ENCODE measurements at places on chromosomes 6 and 20.

- DNase-seq: no peak
Measured at GRCh38 chr6:9138936-9139335, 703.6 kb upstream of the SLC35B3 start.

GRCh38 chr6:79115553-79116182 is 37.6 kb upstream of the PHIP start:
- no peak for DNase-seq

- no peak for DNase-seq
Measured at GRCh38 chr6:170506446-170506845, 46.7 kb downstream of the PSMB1 start.

- DNase-seq: no peak
Measured at GRCh38 chr20:35695245-35695749, 3.9 kb downstream of the NFS1 start.

DNA sequence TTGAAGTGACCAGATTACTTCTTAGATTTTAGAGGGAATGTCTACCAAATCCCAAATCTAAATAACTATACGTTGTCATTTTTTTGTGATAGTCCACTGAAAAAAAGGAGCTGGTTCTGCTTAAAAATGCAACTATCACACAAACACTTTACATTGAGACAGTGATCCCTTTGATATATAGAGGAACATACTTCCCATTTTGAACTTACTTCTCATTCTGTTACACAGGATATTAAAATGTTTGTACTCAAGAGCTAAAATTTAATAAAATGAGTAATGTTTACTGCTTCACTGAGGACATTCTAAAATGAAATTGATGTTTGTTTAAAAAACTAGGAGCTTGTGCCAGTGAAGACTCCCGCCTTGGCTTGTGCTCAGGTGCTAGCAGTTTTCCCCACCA is 174.1 kb downstream of the CARMIL1 start:
- no peak for DNase-seq

- DNase-seq: no peak
Measured at GRCh38 chr6:24780206-24780605, 5.5 kb downstream of the GMNN start.

GRCh38 chr6:51161752-51162151 is 343.1 kb downstream of the TFAP2B start:
- no peak for DNase-seq

DNA sequence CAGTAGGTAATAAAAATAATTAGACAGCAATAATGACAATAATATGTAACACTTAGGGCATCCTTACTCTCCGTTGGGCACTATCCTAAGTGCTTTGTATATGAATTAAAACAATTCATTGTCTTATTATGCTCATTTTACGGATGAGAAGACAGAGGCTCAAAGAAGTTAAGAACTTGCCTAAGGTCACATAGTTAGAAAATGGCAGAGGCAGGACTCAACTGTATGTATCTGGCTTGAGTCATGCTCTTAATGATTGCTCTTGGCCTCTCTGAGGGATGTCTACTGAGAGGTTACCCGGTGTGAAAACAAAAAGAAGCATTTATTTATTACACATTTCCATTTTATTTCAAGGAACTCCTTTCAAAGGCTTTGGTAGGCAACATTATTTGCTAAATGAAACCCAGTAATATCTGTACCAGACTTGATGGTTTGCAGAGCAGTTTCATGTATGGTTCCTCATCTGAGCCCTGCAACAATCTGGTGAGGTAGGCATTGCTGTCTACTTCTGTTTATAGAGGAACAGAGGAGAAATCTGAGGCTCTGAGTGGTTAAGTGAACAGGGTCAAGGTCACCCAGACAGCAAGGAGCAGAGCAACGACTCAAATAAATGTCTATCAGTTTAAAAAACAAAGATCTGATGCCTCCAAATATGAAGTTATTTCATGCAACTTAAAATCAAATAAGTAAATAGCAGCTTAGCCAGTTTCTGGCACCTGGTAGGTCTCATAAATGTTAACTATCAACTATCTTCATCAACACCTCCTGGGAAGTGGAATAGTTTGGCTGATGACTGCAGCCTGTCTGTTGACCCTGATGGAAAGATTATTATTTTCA is 4.2 kb upstream of the PARD6B start:
- no peak for DNase-seq

DNA sequence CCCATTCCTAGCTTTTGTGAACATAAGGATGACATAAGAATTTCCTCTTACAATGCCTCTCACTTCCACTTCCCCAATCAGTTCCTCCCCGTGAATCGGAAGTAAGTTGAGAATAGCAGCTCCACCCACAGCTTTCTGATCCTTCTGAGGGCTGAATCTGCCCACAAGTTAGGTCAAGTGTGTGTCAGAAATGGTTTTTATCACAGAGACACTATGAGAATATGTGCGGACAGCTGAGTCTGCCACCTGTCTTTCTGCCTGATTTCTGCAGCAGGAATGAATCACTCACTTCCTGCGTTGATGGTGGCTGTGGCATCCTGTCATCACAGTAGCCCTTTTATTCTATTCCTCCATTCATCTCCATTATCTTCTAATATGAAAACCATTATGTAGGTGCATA is 70.2 kb downstream of the RIN2 start:
- no peak for DNase-seq

- DNase-seq: no peak
Measured at GRCh38 chr6:22095836-22096235, 201.0 kb downstream of the PRL start.

DNA sequence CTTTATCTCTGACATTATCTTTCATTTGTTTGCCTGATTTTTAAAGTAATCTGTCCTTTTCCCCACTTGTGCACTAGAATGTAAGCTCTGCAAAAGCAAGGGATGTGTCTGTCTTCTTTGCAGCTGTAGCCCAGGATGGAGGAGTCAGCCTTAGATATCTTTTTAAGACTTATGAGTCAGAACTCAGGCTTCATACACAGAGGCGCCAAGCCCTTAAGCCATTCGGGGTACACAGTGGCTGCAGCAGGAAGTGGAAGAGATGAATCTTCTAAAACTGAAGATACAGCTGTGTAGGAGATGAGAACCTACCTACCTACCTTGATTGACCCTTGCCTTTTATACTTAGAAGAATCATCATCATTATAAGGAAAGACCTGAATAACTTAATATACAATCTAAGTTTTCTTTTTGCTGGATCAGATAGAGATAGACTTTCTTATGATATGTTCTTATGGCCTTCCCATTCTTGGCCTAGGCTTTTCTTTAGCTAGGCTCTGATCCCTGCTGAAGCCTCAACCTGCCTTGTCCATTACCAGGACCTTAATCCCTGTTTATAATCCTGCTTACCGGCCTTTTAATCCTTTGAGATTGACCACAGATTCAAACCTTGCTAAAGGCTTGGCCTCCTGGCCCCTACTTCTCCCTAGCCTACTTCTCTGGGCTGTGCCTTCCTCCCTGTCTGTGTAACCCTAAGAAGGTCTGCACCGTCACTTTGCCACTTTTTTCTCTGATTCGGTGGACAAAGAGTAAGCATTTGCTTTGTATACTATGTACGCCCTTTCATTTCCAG is 304.5 kb downstream of the PRL start:
- no peak for DNase-seq

GRCh38 chr6:158379336-158379735 is 67.1 kb downstream of the TULP4 start:
- DNase-seq: no peak

DNA sequence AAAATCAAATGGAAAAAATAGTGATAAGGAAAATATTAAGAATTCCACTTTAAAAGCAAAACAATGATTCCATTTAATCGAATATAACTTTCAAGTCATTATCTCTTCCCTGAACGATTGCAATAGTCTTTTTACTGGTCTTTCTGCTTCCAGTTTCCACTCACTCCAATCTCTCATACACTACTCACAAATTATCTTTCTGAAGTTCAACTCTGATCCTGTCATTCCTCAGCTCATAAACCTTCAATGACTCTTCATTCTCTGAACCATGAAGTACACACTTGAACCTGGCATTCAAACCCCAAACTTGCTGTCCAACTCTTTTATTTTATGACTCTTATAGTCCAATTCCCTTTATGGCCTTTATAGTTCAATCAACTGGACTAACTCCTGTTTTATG is 304.1 kb upstream of the TCF21 start:
- DNase-seq: no peak

DNA sequence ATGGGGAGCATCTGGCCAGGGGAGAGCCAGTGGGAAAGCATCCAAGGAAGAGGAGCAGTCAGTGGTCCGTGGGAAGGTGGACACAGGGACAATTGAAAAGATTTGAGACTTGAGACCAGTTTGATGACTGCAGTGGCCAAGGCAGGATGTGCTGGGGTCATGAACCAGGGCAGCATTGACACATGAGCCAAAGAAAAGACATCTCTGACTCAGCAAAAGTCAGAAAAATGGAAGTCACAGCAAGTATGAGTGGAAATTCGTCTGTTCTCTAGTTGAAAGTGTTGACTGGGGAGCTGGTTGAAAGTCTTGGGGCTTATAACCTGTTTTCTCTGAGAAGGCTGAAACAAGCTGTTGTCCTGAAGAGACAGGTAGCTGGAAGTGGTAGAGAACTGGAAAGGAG is 31.3 kb downstream of the RAB22A start:
- no peak for DNase-seq
